Activated T-helper 2 cell treated with anti-CD3 and anti-CD28 coated beads, Interferon-gamma antibody, Interleukin-2, Interleukin-4, amounts not matched to agents 10 μg/mL and 5 μg/mL and 100 μg/mL, durations not matched to agents 14 hours and 24 hours and 36 hours (primary cell): ENCODE measurements at places on chromosomes 11 and 22. TPM values are rescaled to one million over a fixed set of nuclear protein-coding genes. Genes with fewer than 3 reads are reported as not detected.

DNA sequence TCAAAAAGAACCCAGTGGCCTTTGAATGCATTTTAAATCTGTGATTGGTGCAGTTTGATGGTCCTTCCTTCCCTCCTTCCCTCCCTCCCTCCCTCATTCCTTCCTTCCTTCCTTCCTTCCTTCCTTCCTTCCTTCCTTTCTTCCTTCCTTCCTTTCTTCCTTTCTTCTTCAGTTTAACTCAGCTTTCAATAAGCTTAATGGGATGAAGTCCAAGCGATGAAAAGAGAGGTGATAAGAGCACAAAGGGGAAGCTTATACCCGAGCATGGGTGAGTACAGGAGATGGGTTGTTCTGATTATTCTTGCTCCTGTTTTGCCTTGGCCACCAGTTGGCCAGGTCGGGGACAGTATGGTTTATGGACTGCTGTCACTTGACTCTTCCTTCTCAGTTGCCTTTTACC is 605.6 kb downstream of the NTM start:
- H3K4me1 ChIP-seq: no peaks in the 10 kb centered on the region
- H3K27me3 ChIP-seq: no peaks in the 10 kb centered on the region
- no peak overlapping the region for H3K4me3 ChIP-seq
- no peak for DNase-seq
- H3K36me3 ChIP-seq: no peaks in the 10 kb centered on the region
- H3K27ac ChIP-seq: no peak overlapping the region

DNA sequence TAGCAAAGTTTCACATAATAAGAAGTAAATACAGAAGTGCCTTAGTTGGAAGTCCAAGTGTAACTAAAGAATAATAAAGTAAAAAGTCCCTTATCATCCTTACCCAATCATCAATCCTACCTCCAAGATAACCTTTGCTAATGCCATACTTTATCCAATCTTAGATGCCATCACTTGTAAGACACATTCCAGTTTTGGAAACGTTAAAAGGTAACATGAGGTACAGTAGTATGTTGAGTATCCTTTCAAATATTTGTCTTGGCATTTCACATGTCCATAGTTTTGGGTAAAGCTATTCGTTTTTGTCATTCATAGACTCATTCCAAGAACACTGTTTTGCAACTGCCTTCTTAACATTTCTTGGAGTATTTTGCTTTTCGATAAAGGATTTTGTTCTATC is 115.2 kb upstream of the TEAD1 start:
- no peaks in the 10 kb centered on the region for H3K36me3 ChIP-seq
- H3K27ac ChIP-seq: no peak overlapping the region
- no peak for DNase-seq
- H3K4me1 ChIP-seq: no peaks in the 10 kb centered on the region

DNA sequence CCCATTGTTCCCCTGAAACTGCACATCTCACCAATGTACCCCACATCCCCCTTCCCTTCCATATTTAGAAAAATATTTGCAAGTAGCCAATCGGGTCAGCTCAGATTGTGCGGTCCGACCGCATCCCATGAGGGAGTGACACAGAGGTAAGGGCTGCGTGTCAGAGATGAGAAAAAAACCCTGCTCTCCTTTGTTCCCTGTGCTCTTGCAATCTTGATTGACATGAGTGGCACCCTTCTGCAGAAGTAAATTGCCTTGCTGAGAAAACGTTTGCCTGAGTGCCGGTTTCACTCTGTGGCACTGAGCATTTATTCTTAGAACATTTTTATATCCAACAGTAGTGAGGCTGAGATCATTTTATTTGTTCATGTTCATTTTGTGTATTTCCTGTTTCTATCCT is 81.6 kb upstream of the CCDC90B start:
- no peaks in the 10 kb centered on the region for H3K4me1 ChIP-seq
- no peak for DNase-seq
- H3K27ac ChIP-seq: no peak overlapping the region
- no peaks in the 10 kb centered on the region for H3K27me3 ChIP-seq
- no peaks in the 10 kb centered on the region for H3K36me3 ChIP-seq

DNA sequence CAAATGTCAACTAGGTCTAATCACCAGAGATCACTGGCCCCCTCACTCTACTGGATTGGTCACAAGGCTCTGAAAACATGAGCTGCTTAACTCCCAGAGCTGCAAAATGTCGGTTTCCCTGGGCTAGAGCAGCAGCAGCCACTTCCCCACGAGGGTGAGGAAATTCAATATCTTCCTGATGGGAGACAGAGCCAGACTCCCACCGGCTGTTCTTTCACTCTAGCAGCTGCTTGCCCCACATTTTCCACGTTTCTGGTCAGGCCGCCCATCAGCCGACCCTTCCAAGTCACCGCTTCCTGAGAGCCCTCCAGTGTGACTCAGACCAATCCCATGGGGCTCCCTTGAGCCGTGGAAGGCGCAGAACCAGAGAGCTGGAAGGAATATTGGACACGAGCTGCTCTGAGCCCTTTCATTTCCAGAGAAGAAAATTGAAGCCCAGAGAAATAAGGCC is 227.0 kb downstream of the ADAMTS15 start:
- H3K4me3 ChIP-seq: no peak overlapping the region
- no peak overlapping the region for H3K27ac ChIP-seq
- H3K36me3 ChIP-seq: no peaks in the 10 kb centered on the region
- DNase-seq: no peak

OR51S1 gene
- not detected in 2 replicates for total RNA-seq

HBE1 gene
- not detected in 2 replicates for total RNA-seq

ANKK1 gene
- 0.11 TPM in 1 of 2 replicates, not detected in the other for total RNA-seq

PKNOX2 gene
- total RNA-seq: not detected in 2 replicates

CHADL gene
- total RNA-seq: 0.11 and 0.62 TPM in 2 replicates

NOX4 gene
- total RNA-seq: not detected in 2 replicates
